ENCODE measurements at places on chromosomes 11 and 22.

DNA sequence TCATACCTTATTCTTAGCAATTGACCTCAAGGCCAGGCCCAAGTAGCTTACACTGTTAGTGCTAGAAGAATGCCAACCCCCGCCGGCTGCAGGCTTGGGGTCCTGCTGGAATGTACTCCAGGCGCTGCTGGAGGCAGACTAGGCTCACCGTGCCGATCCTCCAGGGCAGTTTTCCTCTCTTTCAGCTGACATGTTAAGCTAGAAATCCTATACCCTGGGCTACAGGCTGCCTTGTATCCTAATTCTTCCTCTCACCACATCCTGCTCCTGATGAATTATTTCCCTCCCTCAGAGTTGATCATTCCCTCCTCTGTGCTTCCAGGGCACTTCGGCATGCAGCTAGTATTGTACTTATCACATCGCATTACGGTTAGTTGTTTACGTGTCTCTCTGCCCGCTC, 3.4 kb downstream of the SPTBN2 start:
- DNase-seq = no peak

DNA sequence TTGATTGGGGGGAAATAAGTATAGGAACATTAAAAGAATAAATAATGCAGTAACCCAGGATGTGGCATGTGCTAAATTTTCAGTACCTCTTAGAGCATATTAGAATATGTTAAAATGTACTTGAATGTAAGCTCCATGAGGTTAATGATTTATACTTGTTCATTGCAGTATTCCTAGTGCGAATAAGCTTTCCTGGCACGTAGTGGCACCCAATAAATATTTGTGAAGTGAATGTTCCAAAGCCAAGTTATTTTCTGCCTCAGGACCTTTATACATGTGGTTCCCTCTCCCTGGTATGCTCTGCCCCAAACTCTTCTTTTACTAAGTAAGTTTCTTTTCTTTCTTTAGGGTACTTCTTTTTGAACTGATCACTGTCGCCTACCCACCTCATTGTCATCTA, 118.8 kb downstream of the DBX1 start:
- no peak for DNase-seq

- peak; percentile 62 for DNase-seq
Measured at GRCh38 chr22:39254789-39255298, 10.1 kb upstream of the PDGFB start.

- DNase-seq = no peak
Measured at GRCh38 chr11:16796311-16796710, 57.9 kb downstream of the C11orf58 start.

- DNase-seq = no peak
Measured at GRCh38 chr22:19152942-19153883, 3.1 kb upstream of the GSC2 start.

GRCh38 chr11:119318240-119319135, 1.6 kb upstream of the MCAM start:
- peak; percentile 53 for DNase-seq

GRCh38 chr22:35560366-35560765, 19.7 kb downstream of the RASD2 start:
- no peak for DNase-seq

- no peak for DNase-seq
Measured at GRCh38 chr11:6979365-6979764, 40.8 kb downstream of the ZNF214 start.

GRCh38 chr11:7964261-7964660, 986 bp downstream of the NLRP10 start:
- DNase-seq = no peak

DNA sequence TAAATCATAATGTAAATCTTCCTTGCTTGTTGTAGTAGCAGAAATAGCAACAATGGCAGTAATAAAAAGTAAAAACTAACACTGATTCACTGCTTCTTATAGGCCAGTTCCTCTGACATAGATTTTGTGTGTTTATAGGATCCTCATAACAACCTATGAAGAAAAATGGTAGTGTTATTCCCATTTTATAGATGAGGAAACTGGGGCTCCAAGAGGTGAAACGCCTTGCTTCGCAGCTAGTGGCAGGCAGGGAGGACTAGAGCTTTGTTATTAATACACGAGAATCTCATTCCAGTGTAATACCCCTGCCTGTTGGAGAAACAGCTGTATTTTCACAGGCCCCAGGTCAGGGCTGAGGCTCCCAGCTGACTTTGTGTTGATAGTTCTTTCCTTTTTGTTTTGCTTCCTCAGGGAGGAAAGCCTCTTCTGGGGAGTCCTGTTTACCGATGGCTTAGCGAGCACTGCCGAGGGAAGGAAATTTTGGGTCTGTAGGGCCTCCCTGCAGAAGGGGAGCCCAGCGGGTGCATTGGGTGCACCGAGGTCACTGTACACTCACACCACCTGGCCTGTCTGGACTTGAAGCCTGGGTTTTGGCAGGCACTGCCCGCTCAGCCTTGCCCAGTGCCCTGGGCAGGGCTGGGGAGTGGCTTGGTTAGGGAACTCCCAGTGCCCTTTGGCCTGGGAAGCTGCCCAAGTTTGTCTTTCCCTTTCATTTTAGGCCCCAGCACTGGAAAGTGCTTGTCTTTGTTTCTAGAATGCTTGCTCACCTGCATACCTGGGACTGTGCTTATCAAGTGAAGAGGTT, 13.5 kb downstream of the KIAA1671 start:
- DNase-seq = no peak

GRCh38 chr11:12865863-12866595, 143.1 kb upstream of the RASSF10 start:
- no peak for DNase-seq

- no peak for DNase-seq
Measured at GRCh38 chr11:63839508-63840355, 822 bp downstream of the MARK2 start.

DNA sequence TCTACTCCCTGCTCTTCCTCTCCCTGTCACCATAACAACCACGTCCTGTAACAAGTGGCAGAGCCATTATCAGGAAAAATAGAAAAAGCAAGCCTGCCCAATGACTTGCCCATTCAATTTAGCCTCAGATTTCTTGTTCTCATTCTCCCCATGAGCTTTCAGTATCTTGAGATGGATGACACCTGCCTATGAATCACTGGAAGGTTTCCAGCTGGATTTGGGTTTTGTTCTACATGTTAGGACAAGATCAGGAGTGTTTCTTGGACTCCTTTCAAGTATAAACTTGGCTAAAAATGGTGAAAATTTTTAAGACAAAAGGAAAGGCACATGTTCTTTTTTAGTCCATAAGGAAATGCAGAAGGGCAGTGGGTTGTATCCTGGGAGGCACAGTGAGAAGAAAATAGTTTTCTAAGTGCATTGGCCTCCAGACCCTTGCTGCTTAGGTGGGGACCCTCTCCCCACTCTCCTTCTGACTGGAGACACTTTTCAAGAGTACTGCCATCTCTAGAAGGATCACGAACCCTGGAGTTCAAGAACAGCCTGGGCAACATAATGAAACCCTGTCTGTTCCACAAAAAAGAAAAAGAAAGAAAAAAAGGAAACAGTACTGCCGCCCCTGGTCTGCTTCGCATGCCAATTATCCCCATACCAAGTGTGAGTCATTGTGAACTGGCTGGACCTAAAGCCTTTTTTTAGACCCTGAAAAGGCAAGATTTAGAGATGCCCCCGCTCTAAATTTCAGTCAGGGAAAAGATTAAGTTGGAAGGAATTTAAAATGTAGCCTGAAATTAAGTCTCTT, 51.0 kb downstream of the MTNR1B start:
- DNase-seq = no peak

DNA sequence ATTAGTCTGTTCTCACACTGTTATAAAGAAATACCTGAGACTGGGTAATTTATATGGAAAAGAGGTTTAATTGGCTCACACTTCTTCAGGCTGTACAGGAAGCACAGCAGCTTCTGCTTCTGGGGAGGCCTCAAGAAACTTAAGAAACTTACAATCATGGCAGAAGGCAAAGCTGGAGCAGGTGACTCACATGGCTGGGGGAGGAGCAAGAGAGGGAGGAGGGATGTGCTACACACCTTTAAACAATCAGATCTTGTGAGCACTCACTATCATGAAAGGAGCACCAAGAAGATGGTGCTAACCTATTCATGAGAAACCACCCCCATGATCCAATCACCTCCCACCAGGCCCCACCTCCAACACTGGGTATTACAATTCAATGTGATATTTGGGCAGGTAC, 381.6 kb downstream of the ETS1 start:
- DNase-seq = no peak

DNA sequence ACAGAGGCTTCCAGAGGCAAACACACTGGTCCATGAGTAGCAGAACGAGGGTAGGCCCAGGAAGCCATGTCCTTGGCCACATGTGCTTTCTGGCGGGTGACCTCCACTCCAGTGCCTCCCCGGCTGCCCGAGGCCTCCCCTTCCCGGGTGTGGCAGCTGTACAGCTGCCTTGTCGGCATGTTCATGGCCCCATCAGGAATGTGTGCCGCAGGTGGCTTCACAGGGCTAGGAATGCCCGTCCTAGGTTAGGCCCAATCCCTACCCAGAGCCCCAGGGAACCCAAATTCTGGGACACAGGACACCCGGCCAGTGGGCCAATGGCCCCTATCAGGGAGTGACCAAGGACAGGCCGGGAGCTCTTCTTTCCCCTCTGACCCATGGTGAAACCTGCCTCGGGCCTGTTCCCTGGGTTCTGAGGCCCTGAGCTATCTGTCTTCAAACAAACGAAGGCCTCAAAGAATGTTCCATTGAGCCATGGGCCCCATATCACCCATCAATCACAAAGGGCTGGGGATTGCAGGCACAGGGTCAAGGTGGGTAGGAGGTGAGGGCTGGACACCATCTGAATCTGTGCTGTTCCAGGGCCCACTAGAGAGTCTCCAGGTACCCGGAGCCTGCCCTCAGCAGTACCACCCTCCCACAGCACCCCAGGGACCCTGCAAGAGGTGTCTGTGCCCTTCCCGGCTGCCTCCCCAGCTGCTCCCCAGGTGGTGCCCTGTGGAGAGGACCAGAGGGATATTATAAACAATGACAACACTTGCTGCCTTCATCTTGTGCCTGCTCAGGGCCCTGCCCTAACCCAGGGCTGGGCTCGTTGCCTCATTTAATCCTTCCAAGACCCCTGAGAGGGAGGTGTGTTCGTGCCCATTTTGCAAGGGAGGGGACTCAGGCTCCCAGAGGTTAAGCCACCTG, 4.0 kb upstream of the CDKN1C start:
- DNase-seq = no peak

DNA sequence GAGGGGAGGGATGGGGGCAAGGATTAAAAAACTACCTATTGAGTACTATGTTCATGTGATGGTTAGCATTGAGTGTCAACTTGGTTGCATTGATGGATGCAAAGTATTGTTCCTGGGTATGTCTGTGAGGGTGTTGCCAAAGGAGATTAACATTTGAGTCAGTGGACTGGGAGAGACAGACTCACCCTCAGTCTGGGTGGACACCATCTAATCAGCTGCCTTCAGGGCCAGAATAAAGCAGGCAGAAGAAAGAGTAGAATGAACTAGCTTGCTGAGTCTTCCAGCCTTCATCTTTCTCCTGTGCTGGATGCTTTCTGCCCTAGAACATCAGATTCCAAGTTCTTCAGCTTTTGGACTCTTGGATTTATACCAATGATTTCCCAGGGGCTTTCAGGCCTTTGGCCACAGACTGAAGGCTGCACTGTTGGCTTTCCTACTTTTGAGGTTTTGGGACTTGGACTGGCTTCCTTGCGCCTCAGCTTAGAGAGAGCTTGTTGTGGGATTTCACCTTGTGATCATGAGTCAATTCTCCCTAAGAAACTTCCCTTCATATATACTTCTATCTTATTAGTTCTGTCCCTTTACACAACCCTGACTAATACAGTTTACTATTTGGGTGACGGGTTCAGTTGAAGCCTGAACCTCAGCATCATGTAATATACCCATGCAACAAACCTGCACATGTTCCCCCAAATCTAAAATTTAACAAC, 70.2 kb downstream of the MTNR1B start:
- no peak for DNase-seq

DNA sequence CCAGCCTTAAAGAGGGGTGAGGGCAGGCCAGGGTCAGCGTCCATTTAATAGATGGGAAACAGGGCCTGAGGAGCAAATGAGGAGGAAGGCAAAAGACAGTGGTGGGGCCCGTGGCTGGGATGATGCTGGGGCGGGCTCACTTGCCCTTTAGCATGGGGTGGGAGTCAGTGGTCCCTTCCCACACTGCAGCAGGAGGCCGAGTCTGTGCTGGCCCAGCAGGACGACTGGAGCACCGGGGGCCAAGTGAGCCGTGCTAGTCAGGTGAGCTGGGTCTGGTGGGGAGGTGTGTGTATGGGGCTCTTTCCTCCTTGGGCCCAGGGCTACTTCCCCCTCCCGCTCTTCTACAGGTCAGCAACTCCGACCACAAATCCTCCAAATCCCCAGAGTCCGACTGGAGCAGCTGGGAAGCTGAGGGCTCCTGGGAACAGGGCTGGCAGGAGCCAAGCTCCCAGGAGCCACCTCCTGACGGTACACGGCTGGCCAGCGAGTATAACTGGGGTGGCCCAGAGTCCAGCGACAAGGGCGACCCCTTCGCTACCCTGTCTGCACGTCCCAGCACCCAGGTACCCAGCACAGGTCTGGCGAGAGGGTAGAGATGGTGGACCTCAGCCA, 12.8 kb downstream of the SCYL1 start:
- DNase-seq = no peak

- no peak for DNase-seq
Measured at GRCh38 chr11:60204922-60205321, 22.0 kb upstream of the MS4A6A start.

DNA sequence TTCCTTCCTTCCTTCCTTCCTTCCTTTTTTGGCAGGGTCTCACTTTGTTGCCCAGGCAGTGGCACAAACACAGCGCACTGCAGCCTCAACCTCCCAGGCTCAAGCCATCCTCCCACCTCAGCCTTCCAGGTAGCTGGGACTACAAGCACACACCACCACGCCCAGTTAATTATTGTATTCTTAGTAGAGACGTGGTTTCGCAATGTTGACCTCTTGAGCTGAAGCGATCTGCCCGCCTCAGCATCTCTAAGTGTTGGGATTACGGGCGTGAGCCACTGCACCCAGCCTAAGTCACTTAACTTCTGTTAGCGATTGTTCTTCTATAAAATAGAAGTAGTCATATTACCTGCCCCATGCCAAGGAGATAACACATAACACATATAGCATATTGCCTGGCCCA, 2.8 kb upstream of the SYTL2 start:
- no peak for DNase-seq

DNA sequence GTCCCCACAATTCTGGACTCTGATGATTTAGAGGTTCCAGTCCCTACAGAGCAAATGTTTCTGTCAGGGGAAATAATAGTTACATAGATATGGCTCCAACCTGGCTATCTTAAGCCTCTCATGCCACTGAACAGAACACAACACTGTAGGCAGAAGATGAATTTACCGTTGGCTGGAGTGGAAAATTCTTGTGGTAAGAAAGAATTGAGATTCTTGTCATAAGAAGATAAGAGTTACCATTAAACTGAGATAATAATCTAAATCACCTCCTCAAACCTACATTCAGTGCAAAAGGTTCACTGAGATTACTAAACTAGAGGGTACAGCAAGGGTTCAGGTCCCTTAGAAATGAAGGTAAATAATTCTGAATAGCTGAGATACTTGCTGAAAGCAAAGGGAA, 10.1 kb upstream of the NAALAD2 start:
- DNase-seq = no peak

GRCh38 chr11:106794058-106794457, 224.2 kb downstream of the GUCY1A2 start:
- DNase-seq = no peak

All from CD4-positive, alpha-beta T cell treated with Interleukin-10 for 1 hour (primary cell).